ENCODE measurements at places on chromosomes 1 and 21. TPM values are rescaled to one million over a fixed set of nuclear protein-coding genes. Genes with fewer than 3 reads are reported as not detected.

Gene PLD5
- 6.7 TPM for total RNA-seq

Gene NPPA
- total RNA-seq = 2.3 TPM

DNA sequence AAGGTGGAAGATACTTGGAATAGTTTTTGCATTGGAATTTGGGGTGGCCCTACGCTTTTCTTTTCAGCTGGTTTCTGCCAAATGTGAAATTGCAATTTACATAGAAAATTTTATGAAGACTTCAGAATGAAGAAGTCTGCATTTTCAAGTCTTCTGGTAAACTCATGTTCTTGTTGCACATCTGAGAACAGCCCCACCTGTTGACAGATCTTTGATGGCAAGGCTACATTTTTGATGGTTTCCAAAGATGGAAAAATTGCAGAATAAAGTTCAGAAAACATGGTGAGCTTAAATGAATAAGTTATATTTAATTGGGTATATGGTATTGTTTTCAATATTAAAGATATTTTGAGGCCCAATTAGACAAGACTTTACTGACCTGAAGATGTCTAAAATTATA lies 25.4 kb downstream of the OLFM3 start:
- DNase-seq = no peak

DNA sequence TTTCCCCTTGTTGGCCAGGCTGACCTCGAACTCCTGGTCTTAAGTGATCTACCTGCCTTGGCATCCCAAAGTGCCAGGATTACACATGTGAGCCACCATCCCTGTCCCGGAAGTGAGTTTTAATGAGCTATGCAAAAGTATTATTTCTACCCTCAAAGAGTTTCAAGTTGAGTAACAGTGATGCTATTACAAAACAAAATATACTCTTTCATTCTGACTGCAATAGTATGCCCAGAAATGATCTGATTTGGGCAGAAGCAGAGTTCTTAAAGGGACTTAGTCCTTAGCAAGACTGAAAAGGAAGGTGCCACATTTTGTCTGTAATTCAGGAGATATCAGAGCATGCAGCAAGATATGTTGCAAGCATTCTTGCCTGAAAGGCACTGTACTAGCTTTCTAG lies 375.4 kb downstream of the NUF2 start:
- DNase-seq = no peak

DNA sequence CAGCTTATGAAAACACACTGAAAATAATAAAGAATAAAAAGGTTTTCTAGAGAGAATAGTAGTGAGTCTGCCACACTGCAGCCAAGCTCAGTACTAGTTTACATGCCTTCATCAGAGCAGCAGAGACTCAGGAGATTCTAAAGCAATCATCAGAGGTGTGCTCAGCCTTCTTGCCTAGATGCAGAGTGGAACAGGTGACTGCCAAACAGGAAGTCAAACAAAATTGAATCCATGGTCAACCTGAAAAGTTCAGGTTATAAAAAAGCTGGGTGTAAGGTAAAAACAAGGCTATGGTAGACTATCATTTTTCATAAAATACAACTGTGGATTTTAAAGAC lies 165.3 kb upstream of the C1orf105 start:
- DNase-seq = no peak

GRCh38 chr1:237041461-237041794 lies 556 bp upstream of the RYR2 start:
- DNase-seq = no peak

GRCh38 chr1:228095938-228096337 lies 7.2 kb downstream of the C1orf35 start:
- DNase-seq = no peak

GRCh38 chr1:70042090-70042731 lies 163.2 kb downstream of the LRRC40 start:
- no peak for DNase-seq

GRCh38 chr1:19067912-19068638 lies 111.6 kb upstream of the IFFO2 start:
- DNase-seq = no peak

All from dorsolateral prefrontal cortex (tissue), 122 donors.